ENCODE measurements at places on chromosomes 5 and 9.

DNA sequence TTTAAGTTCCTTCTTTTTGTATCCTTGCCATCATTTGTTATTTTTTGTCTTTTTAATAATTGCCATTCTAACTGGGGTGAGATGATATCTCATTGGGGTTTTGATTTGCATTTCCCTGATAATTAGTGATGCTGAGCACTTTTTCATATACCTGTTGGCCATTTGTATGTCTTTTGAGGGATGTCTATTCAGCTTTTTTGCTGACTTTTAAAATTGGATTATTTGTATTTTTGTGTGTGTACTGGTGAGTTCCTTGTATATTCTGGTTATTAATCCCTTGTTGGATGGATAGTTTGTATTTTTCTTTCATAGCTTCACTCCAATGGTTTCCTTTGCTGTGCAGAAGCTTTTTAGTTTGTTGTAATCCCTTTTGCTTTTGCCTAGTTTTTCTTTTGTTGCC, 19.1 kb downstream of the RCL1 start:
- no peak for DNase-seq

DNA sequence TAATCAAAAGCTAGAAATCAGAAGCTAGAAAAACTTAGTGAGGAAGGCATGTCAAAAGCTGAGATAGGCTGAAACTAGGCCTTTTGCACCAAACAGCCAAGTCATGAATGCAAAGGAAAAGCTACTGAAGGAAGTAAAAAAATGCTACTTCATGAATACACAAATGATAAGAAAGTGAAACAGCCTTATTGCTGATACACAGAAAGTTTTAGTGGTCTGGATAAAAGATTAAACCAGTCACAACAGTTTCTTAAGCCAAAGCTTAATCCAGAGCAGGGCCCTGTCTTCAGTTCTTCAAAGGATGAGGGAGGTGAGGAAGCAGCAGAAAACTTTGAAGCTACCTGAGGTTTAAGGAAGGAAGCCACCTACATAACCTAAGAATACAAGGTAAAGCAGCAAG, 102.5 kb upstream of the SH3GL2 start:
- no peak for DNase-seq

GRCh38 chr9:123669346-123669745, 260.6 kb downstream of the DENND1A start:
- no peak for DNase-seq

GRCh38 chr5:178249191-178249989, 16.8 kb upstream of the PHYKPL start:
- no peak for DNase-seq

DNA sequence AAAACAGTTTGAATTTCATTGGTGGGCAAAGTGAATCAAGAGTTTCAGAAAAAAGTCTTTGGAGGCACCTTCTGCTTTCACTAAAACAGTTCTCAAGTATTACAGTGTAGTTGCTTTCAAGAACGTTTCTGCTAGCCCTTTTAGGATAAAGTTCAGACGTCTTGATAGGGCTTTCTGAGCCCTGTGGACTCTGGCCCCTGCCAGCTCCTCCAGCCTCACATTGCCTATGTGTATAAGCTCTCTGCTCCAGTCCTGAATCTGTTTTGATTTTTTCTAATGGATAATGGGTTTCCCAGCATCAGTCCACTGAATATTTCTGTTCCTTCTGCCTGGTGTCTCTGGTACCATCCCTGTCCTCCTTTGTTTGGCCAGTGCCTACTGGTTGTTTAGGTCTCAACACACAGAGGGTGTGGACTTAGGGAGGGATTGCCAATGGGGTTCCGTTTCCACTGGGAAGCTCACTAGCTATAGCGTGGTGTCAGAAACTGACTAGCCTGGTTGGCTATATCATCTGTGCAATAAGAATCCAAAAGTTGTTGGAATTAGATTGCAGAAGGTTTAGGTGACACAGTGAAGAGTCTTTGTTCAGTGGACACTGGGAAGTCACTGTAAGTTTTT, 26.4 kb downstream of the ARHGAP26 start:
- no peak for DNase-seq

GRCh38 chr9:131429121-131430012, 35.5 kb downstream of the PRRC2B start:
- DNase-seq = no peak

GRCh38 chr9:104915753-104916152, 12.2 kb downstream of the ABCA1 start:
- DNase-seq = no peak

- DNase-seq = no peak
Measured at GRCh38 chr9:108836319-108836718, 19.5 kb downstream of the ACTL7B start.

GRCh38 chr9:95181226-95181818, 136.2 kb downstream of the FANCC start:
- no peak for DNase-seq

- no peak for DNase-seq
Measured at GRCh38 chr9:128771094-128771721, 519 bp downstream of the ZER1 start.

GRCh38 chr9:91120200-91120599, 241.5 kb downstream of the AUH start:
- no peak for DNase-seq

DNA sequence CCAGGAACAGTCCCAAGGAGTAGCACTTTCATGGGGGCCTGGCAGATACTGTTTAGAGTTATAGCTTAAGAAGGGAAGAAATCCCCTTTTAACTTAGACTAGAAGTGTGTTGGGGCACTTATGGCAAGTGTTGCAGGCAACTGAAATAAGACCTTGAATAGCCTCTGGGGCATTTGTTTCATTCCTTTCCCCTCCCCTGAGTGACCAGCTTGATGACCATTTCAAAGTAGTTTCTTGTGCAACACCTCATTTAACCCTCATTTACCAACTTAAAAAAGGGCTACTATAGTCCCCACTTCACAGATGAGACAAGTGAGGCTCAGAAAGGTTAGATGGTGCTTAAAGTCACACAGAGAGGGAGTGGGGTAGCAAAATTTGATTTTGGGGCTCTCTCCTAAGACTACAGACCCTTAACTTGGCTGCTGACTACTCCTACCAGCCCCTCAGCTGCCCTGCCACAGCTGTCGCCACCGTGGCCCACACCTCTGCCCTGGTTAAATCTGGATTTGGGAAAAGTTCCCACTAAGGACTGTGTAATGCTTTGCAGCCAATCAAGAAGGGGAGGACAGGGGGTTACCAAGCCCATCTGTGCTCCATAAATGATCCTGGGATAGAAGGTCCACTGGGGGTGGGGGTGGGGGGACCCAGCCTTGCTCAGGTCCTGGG, 5.5 kb downstream of the PDLIM4 start:
- DNase-seq = no peak

DNA sequence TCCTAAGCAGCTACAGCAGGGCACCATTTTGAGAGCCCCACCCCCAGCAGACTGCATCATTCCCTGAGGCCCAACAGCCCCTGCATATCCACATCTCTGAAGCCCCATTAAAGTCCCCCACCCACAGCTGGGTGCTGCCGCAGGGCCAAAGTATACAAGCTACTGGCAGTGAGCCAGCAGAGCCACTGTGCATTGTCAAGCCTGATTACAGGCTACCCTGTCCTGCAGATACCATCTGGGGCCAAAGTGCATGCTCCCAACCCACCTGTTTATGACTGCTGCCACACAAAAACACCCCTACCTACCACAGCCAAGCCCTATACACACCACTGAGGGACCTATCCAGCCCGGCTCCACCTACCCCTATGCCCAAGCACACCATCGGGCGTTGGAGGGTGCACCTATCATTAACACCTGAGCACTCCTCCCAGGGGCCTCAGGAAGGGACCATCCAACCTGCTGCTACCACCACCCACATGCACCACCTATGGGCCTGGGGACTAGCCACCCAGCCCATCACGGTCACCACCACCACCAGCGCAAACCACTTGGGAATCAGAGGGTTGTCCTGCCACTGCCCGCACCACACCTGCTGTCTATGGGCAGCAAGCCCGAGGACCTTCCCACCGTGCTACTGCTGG, 105.0 kb downstream of the PLPP1 start:
- no peak for DNase-seq

DNA sequence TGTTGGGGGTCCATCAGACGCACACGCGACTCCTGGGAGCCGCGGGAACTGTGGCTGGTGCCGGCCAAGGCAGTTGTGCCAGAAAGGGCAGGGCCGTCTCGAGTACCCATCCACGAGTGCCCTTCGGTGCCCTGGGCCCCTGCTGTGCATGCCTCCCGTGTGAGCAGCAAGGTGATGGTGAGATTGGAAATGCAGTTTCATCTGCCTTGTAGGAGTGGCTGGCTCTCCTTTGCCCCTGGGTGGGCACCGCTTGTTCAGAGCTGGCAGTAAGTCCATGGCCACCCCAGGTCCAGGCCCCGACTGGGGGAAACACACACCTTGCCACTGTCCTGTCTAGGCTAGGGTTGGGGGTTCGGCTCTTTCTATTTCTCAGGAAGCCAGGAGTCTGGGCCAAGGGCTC, 5.7 kb downstream of the NKD2 start:
- DNase-seq = no peak

DNA sequence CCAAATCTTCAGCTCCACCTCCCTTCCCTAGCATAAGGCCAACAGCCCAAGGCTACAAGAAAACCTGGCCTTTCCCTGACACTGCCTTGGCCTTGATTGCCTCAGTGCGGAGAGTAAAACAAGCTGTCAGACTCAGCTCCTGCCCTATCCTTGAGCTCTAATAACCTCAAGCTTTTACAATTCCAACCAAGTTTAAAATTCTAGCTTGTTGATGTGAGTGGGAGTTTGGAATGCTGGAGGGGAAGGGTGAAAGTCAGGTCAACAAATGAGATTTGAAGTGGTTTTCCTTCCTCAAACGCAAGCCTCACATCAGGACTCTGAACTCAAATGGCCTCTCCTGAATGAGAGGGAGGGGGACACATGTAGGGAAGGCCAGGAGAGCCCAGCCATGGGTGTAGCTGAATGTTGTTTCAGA, 197.0 kb upstream of the VLDLR start:
- no peak for DNase-seq

- no peak for DNase-seq
Measured at GRCh38 chr5:41960481-41960880, 35.4 kb downstream of the FBXO4 start.

DNA sequence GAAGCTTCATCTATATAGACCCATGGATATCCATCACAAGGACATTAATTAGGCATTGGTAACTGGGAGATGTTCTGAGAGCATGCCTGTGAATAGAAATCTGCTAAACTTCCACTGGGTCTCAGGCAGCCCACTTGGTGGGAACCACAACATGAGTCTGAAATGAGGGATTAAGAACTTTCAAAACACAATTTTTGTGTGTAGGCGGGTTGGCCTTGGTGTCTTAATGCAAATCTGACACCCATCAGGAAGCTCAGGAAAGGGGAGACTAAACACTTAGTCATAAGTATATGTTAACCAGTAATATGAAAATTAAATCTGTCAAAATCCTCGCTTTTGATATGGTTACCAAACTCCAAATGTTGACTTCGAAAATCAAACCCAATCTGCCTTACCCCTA, 113.2 kb downstream of the FANCC start:
- no peak for DNase-seq

DNA sequence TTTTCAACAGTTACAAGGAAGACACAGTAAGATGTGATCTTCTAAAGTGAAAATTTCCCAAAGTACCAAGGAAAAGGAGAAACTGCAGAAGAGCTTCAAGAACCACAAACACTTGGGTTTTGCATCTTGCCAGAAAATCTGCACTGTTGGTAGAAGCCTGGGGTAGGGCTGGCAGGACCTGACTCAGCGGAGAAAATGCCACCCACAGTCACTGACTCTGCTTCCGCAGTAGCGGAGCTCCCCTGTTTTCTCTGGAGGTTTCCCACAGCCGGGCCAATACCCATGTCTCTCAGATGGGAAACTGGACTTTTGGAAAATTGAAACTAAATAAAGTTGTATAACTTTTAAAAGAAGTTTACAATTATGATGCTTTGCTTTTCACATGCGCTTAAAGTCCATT, 104.2 kb downstream of the MEF2C start:
- no peak for DNase-seq

- DNase-seq = no peak
Measured at GRCh38 chr5:120533581-120533980, 69.5 kb downstream of the PRR16 start.

- no peak for DNase-seq
Measured at GRCh38 chr9:26773056-26773455, 119.5 kb downstream of the CAAP1 start.

- DNase-seq = no peak
Measured at GRCh38 chr5:125059255-125060002, 313.0 kb upstream of the ZNF608 start.

GRCh38 chr5:179355976-179356974, 11.0 kb upstream of the ADAMTS2 start:
- no peak for DNase-seq

GRCh38 chr5:59067956-59068656, 485.2 kb downstream of the RAB3C start:
- DNase-seq = no peak

DNA sequence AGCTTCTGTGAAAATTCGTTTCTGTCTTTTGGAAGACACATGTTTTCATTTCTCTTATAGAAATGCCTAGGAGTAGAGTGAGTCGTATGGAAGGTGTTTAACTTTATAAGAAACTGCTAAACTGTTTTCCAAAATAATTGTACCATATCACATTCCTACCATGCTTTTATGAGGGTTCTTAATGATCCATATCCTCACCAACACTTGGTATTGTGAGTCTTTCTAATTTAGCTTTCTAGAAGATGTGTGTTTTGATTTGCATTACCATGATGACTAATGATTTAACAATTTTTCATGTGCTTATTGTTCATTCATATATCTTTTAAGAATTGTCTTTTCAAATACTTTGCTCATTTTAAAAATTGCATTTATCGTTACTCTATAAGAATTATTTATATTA, 223.6 kb downstream of the COMMD10 start:
- no peak for DNase-seq

DNA sequence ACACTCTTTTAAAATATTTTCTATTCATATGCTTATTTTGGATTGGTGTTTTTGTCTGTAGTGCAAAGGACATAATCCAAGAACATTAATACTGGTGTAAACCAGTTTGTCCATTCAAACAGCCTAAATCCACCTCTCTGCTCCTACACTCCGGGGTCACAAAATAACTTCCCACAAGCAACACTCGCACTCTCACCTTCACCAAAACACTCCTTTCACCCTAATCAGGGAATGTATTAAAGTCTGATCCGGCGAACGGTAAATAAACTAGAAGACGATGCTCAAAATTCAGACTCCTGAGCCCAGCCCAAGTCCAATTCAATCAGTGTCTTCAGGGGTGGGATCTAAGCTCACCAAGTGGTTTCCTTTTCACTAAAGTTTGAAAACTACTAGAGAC, 649 bp downstream of the AP3B1 start:
- DNase-seq = no peak

DNA sequence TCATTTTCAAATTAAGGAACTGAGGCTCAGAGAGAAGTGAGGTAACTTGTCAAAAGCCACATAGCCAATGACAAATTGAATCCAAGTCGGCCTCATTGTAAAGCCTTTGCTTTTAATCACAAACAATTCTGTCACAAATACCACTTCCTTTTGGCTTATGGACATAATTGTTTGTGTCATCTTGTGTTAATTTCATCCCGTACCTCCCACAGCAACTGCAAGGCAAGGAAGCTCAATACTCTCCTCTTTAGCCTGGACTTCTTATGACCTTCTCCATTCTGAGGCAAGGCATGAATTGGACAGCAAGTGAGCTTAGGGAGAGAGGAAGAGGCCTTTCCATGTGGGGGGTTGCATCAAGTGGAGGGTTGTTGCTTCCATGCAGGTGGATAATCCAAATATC, 62.2 kb upstream of the SLC2A8 start:
- DNase-seq = no peak

Measured in hypothalamus (tissue), 51 donors.